ENCODE measurements at places on chromosomes 13 and 19.

GRCh38 chr19:6288737-6289136 is 9.0 kb upstream of the MLLT1 start:
- no peak for DNase-seq

- DNase-seq = no peak
These were observed 21.2 kb upstream of the OBI1 start for GRCh38 chr13:78680115-78680561.

- DNase-seq = no peak
These were observed 10.6 kb upstream of the NFIX start for GRCh38 chr19:12984683-12985048.

GRCh38 chr19:18612051-18612771 is 459 bp upstream of the TMEM59L start:
- no peak for DNase-seq

DNA sequence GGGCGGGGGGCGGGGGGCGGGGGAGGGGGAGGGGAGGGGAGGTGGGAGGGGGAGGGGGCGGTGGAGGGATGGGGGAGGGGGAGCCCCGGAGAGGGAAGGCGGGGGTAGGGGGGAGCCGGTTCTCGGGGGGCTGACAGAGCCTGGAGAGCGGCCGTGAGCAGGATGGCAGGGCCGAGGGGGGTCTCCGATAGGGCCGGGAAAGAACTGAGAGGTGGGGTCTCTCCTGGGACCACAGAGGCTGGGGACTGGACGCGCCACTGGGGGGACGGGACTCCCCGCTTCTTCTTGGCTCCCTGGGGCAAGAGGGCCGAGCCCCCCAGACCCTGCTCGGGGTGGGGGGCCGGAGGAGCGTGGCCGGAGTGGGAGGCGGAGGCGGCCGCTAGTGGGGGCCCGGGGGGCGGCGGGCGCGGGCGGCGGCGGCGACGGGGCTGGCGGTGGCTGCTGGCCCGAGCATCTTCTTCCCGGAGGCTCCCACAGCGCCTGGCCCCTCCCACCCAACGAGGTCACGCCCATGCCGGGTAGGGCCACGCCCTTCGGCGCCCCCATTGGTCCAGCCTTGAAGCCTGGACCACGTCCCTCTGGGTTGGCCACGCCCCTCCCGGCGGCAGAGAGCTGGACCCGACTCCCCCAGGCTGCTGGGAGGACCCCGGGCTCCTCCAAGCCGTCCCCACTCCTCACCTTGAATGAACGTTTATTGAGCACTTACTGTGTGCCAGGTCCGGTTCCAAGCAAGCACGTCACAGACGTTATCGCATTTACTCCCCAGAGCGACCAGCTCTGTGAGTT is at the start of gene NOVA2:
Gene NOVA2, minus strand, starts transcription at position 313 of the 786 bp plus-strand sequence. CDS start 514 bp downstream, outside the sequence.
- DNase-seq = peak; percentile 24
